Diencephalon (tissue), 1 donor: ENCODE measurements at places on chromosomes 1 and 21. TPM values are rescaled to one million over a fixed set of nuclear protein-coding genes. Genes with fewer than 3 reads are reported as not detected.

Gene NPHP4
- total RNA-seq, result 14.5 TPM

Gene IGSF8
- total RNA-seq, result 45.7 TPM

Gene ATP1A4
- under 0.01 TPM for total RNA-seq

Gene SETDB1
- 51.0 TPM for total RNA-seq

Gene EPRS1
- total RNA-seq, result 158 TPM

Gene FALEC
- total RNA-seq, result 0.92 TPM

Gene TMEM52
- total RNA-seq, result 5.8 TPM

Gene AKR7A2
- total RNA-seq, result 38.3 TPM

Gene S100A7
- total RNA-seq, result not detected
